Fibroblast of the aortic adventitia (primary cell): ENCODE measurements at places on chromosomes 11 and 22.

- DNase-seq = no peak
These were observed 2.6 kb upstream of the RAB3IL1 start for GRCh38 chr11:61919705-61920631.

DNA sequence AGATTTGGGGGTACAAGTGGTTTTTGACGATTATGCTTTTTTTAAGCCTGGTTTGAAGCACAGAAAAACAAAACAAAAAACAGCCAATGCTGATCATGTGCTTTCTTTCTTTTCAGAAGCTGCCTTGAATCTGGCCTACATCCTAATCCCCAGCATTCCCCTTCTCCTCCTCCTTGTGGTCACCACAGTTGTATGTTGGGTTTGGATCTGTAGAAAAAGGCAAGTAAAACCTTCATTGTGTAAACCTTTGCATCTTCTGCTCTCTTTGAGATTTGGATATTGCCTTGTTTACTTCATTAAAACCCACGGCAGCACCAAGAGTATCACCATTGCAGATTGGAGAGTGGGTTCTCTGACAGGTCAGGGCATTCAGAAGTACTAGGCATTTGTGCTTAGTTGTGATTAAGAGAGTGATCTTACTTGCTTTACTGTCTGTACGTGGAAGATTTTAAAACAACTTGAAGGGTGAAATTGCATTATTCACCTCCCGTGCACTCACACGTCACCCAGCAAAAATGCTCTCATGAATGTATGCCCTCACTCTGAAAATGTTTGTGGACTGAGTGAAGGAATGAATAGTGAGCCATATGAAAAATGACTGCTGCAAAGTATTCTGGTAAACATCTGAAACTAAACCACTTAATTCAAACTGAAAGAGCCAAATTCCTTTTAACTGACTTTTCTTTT is 17.0 kb downstream of the LAYN start:
- DNase-seq = peak; percentile 97

DNA sequence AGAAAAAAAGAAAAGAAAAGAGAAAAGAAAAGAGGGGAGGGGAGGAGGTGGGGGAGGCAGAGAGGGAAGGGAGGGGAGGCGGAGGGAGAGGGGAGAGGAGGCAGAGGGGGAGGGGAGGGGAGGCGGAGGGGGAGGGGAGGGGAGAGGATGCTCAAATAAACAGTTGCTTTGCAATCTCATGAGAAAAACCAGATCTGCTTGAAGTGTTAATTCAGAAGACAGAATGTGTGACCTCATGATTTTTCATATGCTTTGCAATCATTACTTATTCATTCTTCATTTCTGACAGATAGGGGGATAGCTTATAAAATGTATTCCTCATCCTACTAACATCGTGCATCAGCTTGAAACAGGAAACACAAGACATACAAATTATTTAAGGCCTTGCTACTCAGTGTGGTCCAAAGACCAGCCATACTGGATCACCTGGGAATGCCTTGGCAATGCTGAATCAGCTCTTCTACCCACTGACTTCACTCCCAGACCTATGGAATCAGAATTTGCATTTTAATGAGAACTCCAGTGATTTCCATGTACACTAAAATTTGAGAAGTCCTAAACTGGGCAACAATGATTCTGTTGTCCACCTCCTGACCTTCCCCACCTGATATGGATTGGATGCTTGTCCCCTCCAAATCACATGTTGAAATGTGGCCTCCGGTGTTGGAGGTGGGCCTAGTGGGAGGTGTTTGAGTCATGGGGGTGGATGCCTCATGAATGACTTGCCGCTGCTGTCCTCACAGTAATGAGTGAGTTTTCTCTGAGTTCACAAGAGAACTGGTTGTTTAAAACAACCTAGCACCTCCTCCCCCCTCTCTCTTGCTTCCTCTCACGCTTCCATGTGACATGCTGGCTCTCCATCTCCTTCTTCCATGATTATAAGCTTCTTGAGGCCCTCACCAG is 69.2 kb downstream of the CCDC34 start:
- DNase-seq = peak; percentile 39

DNA sequence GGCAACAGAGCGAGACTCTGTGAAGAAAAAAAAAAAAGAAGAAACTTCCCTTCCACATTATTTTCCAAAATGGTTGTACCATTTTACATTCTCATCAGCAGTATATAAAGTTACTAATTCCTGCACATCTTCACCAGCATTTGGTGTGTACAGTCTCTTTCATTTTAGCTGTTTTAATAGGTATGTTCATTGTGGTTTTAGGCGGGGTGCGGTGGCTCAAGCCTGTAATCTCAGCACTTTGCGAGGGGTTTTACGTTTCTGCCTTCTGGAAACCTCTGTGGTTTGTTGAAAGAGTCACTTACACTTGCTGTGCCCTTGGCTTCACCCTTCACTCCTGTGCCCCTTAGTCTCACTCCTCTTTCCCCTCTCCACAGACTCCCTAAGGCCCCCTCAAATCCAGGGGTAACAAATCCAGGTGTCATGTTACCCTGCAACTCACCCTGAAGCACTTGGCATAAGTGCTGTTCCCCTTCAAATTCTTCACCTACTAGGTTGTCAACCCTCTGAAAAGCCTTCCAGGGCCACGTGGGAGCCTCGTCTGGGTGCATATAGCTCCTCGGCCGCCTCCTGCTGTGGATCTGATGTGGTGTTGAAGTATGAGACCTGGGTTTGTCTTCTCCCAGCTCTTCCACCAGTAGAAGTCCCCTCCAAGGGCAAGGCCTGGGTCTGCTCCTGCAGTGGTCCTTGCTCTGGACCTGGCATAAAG is 20.8 kb downstream of the TOB2 start:
- no peak for DNase-seq

DNA sequence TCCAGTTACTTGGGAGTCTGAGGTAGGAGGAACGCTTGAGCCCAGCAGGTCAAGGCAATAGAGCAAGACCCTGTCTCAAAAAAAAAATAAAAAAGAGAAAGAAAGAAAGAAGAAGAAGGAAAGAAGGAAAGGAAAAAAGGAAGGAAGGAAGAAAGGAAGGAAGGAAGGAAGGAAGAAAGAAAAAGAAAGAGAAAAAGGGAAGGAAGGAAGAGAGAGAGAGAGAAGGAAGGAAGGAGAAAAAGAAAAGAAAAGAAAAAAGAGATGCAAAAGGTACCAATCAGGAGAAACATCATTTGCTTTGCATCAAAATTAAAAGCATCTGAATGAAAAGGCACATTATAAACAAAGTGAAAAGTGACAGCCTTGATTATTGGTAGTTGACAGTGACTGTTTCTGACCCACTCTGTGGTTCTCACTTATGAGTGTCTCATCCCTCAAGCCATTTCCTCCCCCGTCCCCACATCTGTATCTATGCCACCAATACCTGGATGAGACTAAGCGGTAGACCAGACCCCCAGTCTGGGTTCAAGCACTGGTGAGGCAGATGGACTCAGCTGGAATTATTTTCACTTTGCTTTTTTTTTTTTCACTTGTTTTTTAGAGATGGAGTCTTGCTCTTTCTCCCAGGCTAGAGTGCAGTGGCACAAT is 33.0 kb upstream of the XBP1 start:
- no peak for DNase-seq

DNA sequence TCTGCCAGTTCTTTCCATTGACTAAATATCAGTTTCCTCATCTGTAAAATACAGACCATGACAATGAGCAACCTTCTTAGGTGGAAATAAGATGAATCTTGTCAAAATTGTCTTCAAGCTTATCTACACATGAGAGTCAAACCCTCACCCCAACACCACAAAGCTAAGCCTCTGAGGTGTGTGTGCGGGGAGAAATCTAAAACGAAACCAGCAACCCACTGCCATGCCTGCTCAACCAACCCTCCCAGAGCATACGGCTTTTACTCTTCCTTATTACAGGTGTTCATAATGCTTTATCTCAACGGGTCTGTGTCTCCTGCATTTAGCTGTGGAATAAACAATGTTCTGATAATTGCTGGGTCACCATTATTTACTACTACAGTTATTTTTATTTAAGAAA is 235.4 kb downstream of the KIRREL3 start:
- DNase-seq = no peak

DNA sequence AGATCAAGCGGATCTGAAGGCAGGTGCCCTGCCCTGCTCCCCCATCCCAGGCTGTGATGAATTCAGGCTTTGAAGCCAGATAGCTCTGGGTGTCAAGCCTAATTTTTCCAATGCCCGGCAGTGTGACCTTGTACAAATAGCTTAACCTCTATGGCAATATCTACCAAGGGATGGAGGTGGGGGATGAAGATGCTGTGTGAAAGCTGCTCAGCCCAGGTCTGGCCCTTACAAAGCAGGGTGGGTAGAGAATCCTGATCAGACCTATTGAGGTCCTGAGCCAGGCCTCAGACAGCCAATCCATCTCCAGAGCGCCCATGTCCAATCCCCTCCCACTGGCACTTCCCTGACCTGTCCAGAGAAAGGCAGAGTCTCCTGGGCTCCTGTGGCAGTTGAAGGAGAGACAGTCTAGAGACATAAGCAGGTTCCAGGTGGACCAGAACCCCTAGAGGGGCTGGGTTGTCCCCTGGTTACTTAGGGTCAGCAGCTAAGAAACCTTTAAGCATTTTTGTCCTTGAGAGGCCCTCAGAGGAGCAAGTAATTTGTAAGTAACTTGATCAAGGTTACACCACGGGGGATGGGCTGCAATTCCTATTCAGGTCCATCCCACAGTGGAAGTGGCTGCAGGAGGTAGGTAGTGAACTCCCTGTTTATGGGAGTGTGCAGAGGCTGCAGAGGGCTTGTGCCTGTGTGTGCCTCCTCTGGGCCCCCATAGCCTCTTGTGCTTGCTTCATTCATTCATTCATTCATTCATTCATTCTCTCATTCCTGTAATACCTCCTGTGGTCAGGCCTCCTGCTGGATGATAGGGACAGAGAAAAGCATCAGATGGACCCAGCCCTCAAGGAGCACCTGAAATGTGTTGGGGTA is 10.4 kb downstream of the P2RY2 start:
- DNase-seq = no peak

DNA sequence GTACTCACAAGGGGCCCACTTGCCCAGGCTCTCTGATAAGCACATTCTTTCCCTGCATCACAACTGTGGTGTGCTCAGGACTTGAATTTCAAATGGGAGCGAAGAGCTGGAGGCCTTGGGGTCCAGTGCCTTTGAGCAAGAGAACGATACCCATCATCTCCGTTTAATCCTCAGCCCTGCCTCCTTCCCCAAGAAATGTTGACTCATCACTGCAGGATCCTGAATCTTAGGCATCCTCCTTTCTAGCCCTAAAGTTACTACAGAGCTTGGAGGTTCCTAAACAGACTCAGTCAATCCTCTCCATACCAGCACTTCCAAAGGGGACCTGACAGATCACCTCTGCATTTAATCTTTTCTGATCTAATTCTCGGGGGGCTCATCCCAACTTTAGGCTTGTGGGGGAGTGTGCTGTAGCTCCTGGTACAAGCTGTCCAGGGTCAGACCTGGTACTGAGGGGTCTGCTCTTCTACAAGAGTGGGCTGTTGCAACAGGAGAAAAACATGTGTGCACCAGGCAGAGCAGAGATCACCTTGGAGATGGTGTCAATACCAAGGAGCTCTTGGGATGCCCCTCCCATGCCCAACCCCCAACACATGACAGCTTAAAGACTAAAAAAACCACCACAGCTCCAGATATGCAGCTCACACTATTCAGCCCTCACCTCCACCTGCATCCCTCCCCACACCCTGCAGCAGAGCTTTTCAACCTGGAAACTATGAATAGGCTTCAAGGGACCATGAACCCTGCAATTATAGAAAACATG is 3.9 kb upstream of the PRG2 start:
- no peak for DNase-seq

- no peak for DNase-seq
These were observed 69.1 kb upstream of the MYOD1 start for GRCh38 chr11:17650127-17650911.

GRCh38 chr11:81495699-81496292 is 1237.9 kb downstream of the FAM181B start:
- no peak for DNase-seq
